ENCODE measurements at places on chromosomes 16 and 17.
A peak's percentile ranks its signal among the peaks of the same experiment; 100 is the strongest.

DNA sequence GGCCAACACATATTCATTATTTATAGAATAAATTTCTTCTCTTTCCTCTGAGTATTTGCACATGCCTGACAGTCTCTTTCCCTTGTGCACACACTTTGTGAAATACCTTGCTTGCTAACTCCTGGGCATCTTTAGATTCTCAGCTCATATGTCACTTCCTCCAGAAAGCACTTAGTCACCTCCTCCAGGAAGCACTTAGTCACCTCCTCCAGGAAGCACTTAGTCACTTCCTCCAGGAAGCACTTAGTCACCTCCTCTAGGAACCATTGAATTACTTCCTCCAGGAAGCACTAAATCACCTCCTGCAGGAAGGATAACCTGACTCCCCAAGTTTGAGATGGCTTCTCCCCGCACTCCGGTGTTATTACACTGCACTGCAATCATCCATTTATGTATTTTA, 462.5 kb upstream of the EEF2KMT start:
- no peak for DNase-seq

DNA sequence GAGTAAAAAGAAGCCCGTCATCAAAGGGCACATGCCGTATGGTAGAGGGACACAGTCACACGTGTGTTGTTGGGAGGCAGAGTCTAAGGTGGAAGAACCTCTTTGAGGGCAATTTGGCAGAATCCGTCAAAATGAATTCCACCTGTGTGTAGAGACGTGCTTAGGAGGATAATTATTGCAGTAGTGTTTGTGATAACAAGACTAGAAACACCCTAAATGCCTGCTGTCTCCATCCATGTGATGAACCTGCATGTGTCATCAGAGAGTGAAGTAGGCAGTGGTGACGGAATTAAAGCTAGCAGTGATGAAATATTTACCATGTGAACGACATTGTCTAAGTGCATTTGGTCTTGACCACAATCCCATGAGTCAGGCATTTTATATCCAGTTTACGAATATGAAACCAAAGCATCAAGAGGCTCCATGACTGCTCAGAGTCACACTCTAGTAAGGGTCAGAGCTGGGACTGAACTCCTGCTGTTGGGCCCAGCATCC, 61.3 kb upstream of the ADORA2B start:
- no peak for DNase-seq

DNA sequence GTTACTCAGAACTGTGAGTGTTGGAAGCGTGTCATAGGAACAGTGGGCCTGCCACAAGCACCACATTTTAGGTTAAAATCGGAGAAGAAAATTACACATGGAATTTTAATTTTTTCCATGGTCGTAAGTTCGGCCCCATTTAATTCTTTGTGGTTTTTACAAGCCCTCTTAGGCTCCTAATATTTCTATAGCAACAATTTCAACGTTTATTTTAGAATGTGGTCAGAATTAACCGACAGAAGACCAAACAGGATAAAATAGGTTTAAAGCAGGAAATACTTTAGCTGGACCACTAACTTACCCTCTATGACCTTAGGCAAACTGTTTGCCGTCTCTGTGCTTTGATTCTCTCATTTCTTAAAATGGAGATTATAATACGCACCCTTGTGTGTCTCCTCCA, 69.9 kb downstream of the FTO start:
- no peak for DNase-seq

DNA sequence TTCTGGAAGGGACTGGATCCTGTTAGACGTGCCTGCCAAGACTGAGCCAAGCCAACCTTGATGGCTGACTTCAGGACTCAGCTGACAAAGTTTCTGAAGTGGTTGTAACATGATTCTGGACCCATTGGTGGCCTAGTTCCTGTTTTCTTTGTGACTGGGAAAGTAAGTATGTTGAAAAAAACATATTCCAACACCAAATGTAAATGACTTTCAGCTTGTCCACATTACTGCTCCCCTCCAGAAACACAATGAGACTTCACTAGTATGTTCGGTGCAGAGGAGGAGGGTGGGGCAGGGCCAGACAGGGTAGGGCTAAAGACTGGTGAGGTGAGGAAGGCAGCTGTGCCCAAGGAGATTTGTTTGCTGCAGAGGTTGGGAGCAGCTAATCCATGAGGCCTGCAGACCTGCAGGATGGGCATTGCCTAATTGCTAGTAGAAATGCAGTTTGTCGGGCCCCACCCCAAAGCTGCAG, 26.4 kb downstream of the NMT1 start:
- DNase-seq: no peak

- no peak for DNase-seq
These were observed 9.4 kb downstream of the MAP3K14 start for GRCh38 chr17:45307290-45308015.

- DNase-seq: no peak
These were observed 85.4 kb downstream of the TBC1D16 start for GRCh38 chr17:79950306-79950705.

GRCh38 chr16:56372013-56372634, 53.2 kb downstream of the AMFR start:
- DNase-seq: no peak

DNA sequence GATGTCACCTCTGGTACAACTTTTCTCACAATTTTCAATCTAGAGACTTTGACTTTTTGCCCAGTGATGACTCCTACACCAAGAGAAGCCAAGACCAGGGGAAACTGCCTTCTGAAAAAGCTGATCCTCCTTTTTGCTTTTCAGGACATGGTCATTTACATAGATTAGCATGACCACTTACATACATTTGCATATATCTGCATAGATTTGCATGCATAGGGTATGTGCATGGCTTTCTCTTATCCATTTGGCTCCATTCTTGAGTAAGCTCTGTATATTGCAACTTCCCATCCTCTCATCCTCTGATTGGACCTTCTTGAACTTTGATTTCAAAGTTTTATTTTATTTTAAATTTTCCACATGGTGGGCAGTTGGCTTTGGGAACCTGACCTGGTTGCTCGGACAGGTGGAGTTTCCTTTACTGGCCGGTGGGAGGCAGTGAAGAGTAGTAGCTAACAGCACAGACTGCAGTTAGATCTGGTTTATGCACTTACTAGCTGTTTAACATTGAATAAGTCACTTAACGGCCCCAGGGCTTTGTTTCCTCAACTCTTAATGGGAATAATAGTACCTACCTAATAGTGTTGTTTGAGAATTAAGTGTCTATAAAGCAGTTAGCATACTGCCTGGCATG, 92.9 kb downstream of the GPR139 start:
- no peak for DNase-seq

- DNase-seq: no peak
These were observed 31.1 kb downstream of the ADAMTS18 start for GRCh38 chr16:77403732-77404131.

DNA sequence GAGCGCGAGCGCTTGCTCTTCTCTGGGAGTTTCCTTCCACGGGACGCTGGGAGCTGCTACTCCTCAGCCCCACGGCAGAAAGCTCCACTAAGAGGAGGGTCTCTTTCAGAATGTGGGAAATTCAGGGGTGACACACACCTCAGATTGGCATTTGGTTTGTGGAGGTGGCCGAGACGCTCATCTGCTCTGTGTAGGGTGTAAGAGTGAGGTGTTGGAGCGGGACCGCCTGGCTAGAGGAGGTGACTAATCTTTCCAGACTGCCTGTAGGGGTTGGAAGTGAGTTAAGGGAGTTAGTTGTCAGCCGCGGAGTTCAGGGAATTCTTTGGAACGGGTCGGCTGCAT, 735 bp downstream of the PSMD11 start:
- DNase-seq: no peak

- no peak for DNase-seq
These were observed 38.1 kb downstream of the MRPS23 start for GRCh38 chr17:57811638-57812280.

- peak; percentile 87 for DNase-seq
These were observed 4.7 kb upstream of the GPRC5C start for GRCh38 chr17:74427048-74427762.

DNA sequence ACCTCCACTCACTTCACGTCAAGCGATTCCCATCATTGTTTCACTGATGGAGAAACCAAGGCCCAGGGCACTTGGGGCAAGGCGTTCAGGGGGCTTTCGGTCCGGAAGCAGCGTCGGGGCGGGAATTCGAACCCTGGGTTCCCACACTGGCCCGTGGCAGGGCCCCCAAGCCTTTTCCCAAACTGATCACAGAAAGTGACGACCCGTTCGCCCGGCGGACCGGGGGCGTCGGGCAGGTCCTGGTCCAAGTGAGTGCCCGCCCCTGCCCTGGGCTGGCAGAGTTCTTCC, 856 bp upstream of the MON1B start:
- DNase-seq: no peak

DNA sequence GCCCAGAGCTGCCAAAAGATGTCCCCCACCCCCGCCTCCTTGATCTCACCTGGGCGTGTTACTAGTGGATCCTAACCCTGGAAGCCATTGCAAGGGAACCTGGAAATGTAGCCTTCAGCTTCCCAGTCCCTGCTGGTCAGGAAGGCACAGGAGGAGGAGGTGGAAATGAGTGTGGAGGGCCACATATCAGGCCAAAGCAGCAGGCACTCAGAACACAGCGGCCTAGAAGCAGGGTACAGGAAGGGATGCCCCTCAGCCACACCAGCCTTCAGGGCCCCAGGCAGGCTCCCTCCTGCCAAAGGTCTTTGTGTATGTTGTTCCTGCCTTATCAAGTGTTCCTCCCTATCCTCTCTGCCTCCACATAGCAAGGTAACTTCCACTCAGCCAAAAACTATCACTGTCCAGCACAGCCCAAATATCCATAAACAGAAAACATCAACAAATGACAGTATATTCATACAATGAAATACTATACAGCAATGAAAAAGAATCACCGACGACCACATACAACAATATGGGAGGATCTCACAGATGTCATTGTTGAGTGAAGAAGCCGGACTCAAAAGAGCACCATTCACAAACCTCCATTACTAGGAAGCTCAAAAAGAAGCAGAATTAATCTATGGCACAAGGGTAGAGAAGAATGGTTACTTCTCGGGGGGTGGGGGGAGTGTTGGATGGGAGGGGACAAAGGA, 28.2 kb upstream of the TNFRSF13B start:
- no peak for DNase-seq

DNA sequence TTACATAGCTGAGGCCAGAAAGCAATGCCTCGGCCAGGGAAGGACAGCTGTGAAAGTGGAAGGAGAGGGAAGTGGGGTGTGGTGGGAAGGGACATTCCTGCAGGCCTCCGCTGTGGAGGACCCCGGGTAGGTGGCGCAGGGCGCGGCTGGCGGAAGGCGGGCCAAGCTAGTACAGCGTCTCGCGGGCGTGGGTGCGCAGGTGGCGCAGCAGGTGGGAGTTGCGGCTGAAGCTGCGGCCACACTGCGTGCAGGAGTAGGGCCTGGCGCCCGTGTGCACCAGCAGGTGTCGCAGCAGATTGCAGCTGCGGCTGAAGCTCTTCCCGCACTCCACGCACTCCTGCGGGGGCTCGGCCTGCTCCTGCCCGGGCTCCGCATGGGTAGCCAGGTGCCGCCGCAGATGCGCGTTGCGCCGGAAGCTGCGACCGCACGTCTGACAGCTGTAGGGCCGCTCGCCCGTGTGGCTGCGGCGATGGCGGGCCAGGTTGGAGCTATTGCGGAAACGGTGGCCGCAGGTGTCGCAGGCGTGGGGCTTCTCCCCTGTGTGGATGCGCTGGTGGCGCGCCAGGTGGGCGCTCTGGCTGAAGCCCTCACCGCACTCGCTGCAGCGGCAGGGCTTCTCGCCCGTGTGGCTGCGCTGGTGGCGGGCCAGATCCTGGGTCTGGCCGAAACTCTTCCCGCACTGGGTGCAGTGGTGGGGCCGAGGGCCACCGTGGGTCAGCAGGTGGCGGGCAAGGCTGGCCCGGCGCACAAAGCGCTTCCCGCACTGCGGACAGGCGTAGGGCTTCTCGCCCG, 10.0 kb downstream of the ZSCAN10 start:
- DNase-seq: no peak

DNA sequence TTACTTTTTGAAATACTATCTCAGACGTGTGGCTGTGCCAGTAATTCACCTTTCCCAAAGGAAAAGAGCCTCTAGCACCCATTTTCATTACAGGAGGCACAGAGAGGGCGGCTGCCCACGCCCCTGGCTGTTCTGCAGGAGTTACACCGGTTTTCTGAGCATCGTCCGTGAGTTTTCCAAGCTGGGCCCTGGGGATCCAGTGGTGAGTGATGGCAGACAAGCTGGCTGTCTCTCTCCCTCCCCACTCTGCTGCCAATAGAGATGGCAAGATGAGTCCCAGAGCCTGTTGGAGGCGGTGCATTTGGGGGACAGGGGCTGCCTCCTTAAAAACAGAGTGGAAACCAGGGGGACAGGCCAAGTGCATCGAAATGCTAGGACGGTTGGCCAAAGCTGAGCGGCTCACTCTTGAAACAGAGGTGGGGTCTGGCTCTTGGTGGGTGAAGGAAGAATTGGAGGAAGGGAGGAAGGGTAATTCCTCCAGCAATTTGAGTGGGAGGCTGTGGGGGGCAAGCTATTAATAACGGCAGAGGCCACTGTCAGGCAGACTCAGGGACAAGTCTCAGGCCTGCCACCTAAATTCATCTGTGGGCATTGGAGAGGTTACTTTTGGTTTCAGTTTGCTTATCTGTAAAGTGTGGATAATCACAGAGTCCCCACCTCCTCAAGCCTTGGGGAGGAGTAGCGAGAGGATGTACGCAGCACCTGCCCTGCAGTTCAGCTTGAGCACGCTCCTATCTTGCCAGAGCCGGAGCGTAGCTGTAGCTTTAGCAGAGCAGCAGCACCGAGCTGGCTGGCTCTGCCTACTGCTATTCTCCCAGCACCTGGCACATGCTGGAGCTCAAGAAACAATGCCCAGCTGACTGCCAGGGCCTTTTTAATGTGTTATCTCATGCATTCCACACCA, 7.5 kb upstream of the NOS2 start:
- peak; percentile 62 for DNase-seq

- DNase-seq: no peak
These were observed 14.2 kb upstream of the HEXD start for GRCh38 chr17:82403662-82404660.

DNA sequence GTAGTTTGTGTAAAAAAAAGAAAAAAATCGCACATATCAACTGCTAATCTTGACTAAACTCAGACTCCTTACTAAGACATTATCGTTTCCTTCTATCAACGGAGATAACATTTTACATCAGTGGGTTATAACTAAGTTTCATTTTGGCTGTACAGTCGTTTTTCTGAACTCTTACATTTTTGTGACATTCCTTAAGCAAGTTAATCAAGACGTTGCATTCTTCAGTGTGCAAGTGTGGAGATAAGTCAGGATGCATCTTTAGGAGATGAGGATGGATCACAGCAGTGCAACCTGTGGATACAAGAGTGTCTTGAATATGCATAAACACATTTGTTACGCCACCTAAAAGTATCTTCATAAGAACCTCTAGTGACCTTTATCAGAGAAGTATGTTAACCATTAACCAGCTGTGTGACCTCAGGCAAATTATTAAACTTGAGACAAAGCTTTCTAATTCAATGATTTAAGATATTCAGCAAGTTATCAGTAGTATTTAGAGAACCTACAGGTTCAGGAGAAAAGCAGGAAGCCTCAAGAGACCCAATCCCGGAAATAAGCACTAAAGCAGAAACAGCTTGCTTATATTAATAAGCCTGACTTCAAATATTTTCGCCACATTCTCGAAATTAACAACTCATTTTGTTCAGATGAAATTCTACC, 9.4 kb downstream of the CMC2 start:
- no peak for DNase-seq

GRCh38 chr16:55478827-55479429, at the start of gene MMP2:
MMP2 (plus strand) TSS chr16:55479198; CDS start chr16:55479480, 282 bp downstream.
- DNase-seq: peak; percentile 31
